ENCODE measurements at places on chromosomes 16 and 17.
A peak's percentile ranks its signal among the peaks of the same experiment; 100 is the strongest.

- no peak for DNase-seq
These were observed 44.8 kb downstream of the PIMREG start for GRCh38 chr17:6489016-6489550.

- no peak for DNase-seq
These were observed 2.1 kb downstream of the SOX9 start for GRCh38 chr17:72122765-72123529.

GRCh38 chr16:48556913-48557351 is 53.0 kb downstream of the N4BP1 start:
- no peak for DNase-seq

GRCh38 chr16:85376292-85377095 is 236.6 kb upstream of the GSE1 start:
- DNase-seq = no peak

- DNase-seq = no peak
These were observed 3.5 kb upstream of the TRIM47 start for GRCh38 chr17:75881678-75882454.

DNA sequence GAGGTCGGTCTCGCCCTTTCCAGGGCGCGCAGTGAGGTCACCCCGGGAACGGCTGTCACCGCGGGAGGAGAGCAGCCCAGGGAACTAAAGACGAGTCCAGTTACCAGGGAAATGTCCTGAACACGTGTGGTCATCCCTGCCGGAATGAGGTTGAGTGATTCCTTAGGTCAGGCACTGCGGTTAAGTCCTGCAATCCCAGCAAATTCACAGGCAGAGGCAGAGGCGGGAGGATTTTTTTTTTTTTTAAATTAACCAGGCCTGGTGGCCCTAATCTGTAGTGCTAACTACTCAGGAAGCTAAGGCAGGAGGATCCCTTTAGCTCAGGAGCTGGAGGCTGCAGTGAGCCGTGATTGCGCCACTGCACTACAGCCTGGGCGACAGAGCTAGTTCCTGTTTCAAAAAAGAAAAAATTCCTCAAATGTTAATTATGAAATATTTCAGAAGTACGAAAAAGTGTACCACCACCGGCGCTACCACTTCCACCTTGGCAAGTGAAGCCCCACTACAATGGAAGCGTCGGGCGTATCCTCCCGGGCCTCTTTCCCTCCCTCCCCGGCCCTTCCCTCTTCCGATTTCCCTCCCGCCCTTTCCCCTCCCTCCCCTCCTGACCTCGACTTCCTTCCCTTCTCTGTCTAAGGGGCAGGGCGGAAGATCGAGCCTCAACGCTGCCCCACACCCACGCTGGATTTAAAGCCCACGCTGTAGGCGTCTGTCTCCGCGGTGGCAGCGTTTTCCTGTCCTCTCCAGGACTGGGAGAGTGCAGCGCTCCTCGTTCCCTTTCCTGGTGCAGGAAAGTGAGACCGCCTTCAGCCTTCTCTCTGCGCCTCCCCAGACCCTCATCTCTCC is 27.3 kb downstream of the SLFN11 start:
- DNase-seq = no peak

GRCh38 chr17:20095336-20096080 is 86.3 kb downstream of the SPECC1 start:
- no peak for DNase-seq

DNA sequence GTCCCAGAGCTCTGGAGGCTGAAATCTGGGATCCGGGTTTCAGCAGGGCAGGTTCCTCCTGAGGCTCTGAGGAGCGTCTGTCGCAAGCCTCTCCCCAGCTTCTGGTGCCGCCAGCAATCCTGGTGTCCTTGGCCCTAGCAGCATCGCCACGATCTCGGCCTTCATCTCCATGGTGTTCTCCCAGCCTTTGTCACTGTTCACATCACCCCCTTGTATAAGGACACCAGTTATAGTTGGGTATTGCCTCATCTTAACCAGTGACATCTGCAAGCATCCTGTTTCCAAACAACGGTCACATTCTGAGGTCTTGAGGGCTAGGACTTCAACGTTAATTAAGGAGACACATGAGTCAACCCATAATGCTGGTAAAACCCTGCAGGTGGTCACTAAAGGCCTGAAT is 2.8 kb upstream of the PPP1R27 start:
- no peak for DNase-seq

- DNase-seq = no peak
These were observed 378.9 kb downstream of the CDH13 start for GRCh38 chr16:83005653-83006160.

DNA sequence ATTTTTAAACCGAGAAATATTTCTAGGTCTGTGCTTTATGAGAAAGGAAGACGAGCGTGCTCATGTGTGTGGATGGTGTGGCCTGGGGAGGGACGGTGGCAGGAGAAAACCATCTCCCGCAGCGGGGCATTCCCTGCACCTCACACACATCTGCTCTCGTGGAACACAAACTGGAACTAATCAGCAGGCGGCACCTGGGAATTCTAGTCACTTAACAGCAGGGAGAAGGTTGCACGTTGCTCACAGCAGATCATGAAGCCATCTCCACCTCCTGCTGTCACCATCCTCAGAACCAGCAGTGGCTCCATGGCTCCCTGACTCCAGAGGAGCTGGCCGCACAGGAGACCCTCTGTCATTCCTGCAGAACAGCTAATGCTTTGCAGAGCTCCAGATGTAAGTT is 35.2 kb downstream of the ADCY9 start:
- DNase-seq = no peak

DNA sequence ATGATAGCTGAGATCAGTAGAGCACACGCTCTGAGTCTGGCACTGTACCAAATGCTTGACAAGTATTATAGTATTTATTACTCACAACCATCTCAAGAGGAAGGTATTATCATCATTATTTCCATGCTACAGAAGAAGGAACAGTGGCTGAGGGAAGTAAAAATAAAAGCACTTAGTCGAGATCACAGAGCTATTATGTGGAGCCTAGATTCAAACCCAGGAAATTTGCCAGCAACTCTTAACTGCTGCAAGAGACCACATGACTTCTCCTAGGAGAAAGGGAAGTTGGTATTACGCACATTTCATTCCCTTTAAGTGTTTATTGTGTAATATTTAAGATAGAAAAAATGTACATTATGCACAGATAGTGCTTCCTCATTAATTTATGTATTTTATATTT is 1.0 kb upstream of the RHOT1 start:
- DNase-seq = peak; percentile 60

DNA sequence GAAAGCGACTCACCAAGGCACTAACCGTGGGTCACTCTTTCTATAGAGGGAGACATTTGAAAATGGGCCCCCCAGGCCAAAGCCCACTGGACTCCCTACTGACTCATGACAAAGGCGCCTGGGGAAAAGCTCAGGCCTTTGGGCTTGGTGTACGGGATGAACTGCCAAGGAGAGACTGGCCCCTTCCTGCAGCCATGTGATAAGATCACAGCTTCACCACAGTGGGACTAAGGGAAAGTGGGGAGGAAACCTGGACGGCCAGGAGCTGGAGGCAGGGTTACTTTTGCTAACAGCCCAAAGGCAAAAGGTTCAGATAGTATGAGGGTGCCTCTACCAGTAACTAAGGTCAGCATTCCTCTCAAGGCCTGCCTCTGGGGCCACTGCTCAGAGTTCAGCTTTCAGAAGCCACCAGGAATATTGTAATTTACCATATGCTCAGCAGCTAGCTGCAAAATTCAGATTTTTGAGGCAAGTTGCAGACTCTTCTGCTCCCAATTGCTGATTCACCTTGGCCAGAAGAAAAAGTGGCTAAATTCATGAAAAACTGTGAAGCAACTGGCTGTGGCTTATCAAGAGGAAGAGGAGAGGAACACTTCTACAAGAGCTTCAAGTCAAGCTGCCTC is 37.1 kb upstream of the SLC25A19 start:
- DNase-seq = no peak

DNA sequence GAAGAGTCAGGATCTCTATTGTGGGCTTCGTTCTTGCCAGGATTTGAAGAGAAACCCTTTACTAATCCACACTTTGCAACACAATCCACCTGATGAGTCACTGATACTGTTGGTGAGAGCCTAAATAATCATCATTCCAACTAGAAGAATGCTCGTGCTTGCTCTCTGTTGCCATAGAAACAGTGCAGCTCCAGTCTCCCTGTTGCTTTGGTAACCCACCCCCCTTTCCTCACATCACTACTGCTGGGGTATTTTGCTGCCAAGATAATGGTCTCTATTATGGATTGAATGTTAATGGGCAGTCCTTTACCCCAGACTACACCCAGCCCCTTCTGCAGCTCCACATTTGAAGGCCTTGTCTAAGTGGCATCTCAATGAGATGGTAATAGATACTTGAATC is 190.4 kb downstream of the ABCC12 start:
- DNase-seq = peak; percentile 28

DNA sequence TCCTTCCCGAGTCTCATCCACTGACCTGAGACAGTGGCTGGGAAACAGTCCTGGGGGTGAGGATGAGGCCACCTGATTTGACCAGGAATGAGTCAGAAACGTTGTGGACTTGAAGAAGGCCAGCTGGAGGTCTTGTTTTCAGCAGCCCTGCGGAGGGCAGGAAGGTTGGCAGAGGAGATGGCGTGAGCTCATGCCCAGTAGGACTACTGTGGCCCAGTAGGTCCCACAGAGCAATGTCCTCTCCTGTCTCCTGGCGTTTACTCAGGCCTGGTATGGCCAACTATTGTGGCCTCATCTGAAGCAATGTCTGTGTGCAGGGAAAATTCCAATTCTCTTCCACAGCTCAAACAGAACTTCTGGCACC is 84.1 kb upstream of the DNAJA2 start:
- DNase-seq = no peak

DNA sequence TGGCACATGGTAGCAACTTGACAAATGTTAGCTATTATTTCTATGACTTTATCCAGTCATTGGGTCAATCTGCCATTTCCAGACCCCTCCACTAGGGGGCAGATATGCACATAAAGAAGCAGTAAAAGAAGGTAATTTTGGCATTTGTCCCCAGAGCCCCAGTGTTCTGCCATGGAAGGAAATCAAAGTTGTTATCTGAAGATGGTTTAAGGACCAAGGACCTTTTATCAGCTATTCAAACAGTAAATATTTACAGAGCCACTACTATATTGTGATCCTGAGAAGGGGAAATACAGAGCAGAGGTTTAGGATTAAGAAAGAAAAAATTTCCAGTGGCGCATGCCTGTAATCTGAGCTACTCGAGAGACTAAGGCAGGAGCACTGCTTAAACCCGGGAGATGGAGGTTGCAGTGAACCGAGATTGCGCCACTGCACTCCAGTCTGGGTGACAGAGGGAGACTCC is 20.0 kb downstream of the TRAF4 start:
- peak; percentile 72 for DNase-seq

GRCh38 chr17:535198-535597 is 179.4 kb downstream of the VPS53 start:
- DNase-seq = no peak

DNA sequence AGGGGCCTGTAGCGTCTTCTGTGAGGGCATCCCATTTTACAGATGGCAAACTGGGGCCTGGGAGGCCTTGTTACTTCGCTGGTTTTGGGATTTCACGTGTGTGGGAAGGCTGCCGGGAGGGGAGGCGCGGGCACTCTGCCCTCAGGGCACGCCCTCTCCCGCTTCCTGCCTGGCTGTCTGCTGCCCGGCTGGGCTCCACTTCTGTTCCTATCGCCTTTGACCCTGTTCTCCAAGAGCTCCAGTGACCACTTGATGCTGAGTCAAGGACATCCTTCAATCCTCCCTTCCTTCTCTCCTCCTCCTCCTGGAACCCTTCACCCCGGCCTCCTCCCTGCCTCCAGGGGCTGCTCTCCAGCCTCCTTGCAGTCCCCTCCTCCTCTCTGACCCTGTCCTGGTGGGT is 16.0 kb downstream of the SPNS3 start:
- DNase-seq = no peak

DNA sequence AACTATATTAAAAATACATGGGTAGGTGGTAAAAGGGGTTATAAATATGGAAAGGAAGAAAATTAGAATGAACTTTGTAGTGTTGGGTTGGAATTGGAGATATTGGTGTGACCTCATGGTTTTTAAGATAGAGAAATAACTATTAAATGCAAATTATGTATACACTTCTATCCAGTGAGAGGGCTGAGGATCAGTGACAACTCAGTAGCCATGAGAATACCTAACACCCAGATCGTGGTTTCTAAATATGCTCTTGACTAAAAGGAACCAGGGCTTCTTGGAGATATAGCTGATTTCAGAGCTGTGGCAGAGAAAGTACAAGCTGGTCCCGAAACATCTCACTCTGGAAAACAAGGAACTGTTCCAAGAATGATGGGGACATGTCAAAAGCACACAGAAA is 44.4 kb downstream of the SLC6A4 start:
- DNase-seq = no peak

GRCh38 chr16:22890976-22891375 is 77.0 kb downstream of the HS3ST2 start:
- no peak for DNase-seq

DNA sequence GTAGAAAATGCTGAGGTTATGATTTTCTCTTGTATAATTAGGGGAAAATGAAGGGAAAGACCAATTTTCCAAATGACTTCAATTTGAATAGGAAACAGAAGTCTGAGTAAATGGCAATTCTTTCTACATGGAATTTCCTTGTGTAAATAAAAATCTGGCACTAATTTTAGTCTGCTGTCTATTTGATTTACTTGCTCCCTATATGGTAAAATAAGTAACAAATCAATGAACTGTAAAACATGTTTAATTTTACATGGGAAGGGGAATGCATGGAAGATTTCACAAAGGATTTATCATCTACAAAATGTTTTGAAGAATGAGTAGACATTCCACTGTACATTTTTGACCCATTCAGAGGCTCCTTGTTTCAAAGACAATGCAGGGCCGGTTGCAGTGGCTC is 811.6 kb upstream of the GOT2 start:
- no peak for DNase-seq

DNA sequence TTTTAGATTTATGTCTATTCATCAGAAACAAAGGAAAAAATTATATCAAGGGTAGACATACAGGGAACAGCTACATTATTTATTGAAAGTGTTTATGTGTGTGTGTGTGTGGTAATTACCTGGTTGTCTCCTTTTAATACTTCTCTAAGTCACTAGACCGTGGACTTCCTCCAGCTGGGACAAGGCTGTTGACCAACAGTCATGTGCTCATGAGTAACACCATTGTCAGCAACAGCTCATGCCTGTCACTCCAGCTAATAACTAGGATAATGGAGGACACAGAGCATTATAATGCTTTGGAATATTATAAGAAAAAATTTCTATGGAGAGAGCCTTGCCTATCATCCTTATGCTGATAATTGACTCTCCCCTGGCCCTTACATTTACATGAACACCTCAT is 125.3 kb upstream of the SALL1 start:
- no peak for DNase-seq

DNA sequence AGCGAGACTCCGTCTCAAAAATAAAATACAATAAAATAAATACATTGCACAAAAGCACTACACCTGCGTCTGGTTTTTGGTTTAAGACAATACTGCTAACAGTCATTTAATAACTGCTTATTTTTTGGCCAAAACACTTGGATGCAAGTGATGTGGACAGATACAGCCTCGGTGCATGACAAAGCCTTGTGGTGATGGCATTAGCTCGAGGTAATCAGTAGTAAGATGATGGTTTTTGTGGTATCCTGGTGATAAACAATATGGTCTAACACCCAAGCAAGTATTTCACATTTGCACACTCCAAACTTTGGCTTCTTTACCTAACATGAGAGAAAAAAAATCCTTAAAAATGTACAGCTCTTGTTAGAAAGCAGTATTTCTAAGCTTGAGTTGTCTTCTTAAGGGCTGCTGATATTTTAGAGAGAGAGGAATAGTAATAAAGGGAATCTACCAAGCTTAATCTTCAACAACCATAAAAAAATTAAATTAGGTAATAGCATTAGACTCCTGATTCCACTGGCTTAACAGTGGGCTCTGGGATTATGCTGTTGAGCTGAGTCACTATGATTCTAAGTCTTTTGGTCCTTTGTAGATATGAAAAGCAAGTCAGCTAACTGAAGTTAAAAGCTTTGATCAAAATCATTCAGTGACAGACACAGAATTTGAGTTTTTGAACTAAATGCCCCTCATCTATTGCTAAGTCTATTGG is 111.1 kb downstream of the VPS53 start:
- DNase-seq = no peak

Data from COR-L47 (cell line).